CD14-positive monocyte (primary cell): ENCODE measurements at places on chromosomes 6 and 20. TPM values are rescaled to one million over a fixed set of nuclear protein-coding genes. Genes with fewer than 3 reads are reported as not detected.
A peak's percentile ranks its signal among the peaks of the same experiment; 100 is the strongest.

- no peak for DNase-seq
Observed at GRCh38 chr6:126388104-126388598, 48.2 kb downstream of the CENPW start.

- DNase-seq = peak; percentile 66
Observed at GRCh38 chr6:133916650-133917151, 27.8 kb downstream of the TCF21 start.

GRCh38 chr6:1103021-1103420 lies 208.9 kb upstream of the FOXQ1 start:
- no peak for DNase-seq

DNA sequence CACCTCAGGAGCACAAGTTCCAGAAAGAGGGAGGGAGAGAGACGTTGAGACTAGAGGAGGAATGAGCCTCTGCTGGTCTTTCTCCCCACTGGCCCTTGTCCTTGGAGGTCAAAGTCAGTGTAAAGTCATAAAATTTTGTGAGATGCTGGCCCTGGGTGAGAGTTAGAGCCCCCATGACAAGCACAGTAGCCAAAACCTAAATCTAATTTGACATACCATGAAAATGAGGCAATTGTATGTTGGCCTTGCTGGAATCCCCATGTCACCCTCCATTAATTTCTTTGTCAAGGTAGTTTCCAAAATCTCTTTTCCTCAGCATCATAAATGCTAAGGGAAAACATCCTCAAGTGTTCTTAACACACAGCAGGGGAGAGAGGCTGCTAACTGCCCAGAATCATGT lies 17.6 kb upstream of the NEDD9 start:
- DNase-seq = no peak

- DNase-seq = no peak
Observed at GRCh38 chr20:8778387-8778786, 290.5 kb upstream of the PLCB4 start.

GRCh38 chr20:5540091-5540490 lies 210.1 kb upstream of the SHLD1 start:
- DNase-seq = no peak

DNA sequence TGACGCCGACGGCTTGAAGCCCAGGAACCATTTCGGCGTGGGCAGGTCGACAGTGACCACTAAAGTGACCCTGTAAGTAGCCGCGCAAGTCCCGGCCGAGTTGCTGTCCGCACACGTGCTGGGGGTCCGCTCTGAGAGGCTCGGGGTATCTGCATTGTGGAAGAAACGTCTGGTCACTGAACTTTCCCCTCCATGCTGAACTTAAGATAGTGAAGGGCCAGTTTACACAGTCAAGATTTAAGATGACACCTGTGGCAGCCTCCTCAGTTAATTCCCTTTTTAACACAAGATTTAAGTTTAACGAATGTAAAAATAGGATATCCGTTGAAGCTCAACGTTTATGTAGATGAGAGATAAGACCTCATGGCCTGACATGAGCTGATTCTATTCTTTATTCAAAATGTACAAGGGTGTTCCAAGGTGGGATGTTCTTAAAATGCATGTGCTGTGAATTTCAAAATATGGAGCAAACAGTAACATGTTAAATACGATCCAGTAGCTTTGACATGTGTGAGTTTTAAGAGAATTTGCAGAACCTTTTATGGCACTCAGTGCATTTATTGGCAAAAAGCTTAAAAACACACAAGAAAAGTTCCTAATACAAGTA lies 116.2 kb downstream of the RTN4IP1 start:
- DNase-seq = no peak

DNA sequence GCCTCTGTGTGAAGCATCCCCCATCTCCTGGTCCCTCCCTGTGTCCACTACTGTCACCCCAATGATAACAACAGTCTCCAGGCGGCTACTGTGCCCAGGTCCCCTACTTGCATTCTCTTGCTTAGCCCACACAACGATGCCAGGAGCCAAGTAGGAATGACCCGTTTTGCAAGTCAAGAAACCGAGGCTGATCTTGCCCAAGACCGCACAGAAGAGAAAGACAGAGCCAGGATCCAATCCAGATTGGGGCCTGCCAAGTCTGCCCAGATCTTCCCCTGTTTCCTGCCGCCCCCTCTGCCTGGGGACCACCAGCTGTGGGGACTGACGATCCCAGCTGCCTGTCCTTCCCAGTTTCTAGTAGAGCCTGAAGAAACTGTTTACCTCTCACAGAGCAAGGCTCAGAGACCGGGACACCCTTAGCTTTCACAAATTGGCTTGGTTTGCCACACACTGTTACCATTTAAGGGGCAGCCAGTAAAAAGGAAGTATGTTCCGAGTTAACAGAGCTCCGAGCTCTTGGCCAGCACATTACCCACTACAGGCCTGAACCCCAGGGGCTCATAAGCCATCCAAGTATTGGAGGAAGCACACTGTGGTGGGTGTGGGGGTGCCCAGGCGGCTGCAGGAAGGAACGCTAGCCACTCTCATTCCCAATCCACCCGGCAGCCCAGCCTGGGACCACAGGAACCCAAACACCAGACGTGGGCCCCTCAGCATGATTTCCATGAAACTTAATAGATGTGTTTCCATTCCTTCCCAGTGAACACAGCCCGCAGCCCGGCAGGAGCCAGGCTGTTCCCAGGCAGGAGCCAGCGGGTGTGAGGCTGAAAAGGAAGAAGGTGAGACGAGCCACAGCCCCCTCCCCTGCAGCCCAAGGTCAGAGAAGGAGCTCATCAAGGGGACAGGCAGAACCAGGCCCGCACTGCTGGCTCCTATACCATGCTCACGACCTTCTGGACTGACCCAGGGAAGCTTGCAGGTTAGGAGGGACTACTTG lies 7.9 kb downstream of the KIAA1755 start:
- DNase-seq = no peak

HLA-DMA gene
- 526 TPM for polyA plus RNA-seq

BPIFA1 gene
- not detected for polyA plus RNA-seq

SLC35D3 gene
- polyA plus RNA-seq = not detected

NOX3 gene
- polyA plus RNA-seq = not detected
